ENCODE measurements at places on chromosomes 3 and 15.

DNA sequence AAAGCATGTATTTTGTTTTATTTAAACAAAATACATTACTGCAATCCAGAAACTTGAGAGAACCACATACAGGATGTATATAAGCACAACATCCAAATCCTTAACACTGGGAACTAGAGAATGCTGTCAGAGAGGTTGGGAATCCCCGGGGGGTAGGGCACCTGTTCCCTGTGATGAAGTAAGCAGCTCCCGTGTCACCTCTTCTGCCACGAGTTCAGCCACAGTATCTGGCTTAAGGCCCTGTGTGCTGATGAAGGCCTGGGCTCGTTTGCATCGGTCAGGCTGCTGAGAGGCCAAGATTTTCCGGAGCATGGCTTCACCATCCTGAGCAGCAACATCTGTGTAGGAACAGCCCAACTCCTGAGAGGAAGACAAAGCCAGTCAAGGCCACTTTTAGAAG is 36.4 kb downstream of the EIF3J start:
- no peak for DNase-seq

- no peak for DNase-seq
Observed at GRCh38 chr3:114623420-114624046, 329.7 kb downstream of the TIGIT start.

DNA sequence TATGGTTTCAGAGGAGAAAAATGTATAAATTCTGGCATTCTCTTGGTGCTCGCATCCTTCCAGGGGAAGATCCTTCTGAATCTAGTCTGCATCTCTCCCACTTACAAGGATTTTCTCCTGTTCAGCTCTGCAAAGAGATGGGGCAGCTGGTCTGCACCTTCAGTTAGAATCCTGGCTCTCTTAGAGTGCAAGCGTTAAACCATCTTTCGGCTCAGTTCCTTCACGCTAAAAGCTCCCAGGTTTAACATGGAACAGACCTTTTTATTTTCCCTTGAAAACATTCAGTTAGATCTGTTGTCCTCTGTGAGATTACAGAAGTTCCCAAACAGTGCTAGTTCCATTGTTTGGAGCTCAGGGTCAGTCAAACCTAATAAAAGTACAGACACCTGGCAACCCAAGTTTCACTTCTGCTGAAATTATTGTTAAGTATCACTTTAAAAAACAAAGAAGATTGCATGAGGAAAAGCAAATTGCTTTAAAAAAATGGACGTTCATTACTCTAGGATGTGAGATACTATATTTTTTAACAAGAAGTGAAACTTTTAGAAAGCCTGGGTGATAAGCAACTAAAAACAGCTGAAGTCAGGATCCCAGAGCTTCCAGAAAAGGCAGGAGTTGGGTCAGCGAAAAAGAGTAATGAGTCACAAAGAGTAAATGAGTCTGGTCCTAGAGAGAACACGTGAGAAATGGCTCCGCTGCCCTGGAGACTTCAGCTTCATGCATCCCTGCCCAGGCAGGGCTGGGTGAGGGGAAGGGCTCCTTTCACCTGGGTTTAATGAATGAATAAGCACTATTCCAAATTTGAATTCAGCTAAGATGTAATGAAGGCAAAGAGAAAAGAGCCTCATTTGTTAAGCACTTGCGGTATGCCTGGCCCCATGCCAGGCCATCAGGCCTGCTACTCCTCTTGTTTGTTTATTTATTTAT is 63.3 kb downstream of the ABTB1 start:
- DNase-seq: no peak

DNA sequence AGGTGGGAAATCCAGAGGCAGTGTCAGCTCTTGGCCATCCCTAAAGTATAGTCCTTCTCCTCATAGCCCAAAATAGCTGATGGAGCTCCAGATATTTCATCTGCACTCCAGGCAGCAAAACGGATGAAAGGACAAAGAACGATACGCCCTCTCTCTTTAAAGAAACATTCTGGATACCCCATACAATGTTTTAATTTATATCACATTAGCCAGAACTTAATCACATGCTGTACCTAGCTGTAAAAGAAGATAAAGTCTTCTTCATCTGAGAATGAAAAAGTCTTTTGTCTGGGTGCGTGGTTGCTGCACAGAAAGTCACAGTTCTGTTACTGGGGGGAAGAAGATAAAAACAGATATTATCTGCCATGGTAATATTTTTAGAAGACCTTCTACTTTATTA is 4.3 kb upstream of the SHC4 start:
- no peak for DNase-seq

Data from brain pericyte (primary cell).